Uterus (tissue), 4 donors: ENCODE measurements at places on chromosomes 1 and 21.

- DNase-seq, result no peak
Measured at GRCh38 chr1:225378880-225379279, 49.0 kb downstream of the LBR start.

- DNase-seq, result no peak
Measured at GRCh38 chr1:79849388-79849787, 842.9 kb upstream of the ADGRL4 start.

- DNase-seq, result no peak
Measured at GRCh38 chr1:169860187-169860586, 33.5 kb downstream of the SCYL3 start.

- DNase-seq, result peak; percentile 86
Measured at GRCh38 chr1:27525296-27526272, 35.6 kb upstream of the WASF2 start.

DNA sequence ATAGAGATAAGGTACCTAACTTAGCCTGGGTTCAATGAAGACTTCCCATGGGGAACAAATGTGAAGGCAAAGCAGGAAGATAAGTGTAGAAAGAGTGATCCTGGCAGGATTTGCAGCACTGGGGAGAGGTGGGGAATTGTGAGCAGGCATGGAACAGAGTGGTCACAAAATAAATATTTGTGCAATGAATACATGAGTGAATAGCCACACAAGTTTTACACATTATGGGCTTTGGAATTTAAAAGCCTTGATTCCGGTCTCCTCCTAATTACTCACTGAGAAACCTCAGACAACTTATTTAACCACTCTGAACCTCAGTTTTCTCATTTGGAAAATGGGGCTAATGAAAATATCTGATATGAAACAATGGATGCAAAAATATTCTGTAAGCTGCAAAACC is 148.3 kb downstream of the ELAVL4 start:
- DNase-seq, result no peak

- peak; percentile 45 for DNase-seq
Measured at GRCh38 chr1:14826172-14826636, 227.7 kb downstream of the KAZN start.

DNA sequence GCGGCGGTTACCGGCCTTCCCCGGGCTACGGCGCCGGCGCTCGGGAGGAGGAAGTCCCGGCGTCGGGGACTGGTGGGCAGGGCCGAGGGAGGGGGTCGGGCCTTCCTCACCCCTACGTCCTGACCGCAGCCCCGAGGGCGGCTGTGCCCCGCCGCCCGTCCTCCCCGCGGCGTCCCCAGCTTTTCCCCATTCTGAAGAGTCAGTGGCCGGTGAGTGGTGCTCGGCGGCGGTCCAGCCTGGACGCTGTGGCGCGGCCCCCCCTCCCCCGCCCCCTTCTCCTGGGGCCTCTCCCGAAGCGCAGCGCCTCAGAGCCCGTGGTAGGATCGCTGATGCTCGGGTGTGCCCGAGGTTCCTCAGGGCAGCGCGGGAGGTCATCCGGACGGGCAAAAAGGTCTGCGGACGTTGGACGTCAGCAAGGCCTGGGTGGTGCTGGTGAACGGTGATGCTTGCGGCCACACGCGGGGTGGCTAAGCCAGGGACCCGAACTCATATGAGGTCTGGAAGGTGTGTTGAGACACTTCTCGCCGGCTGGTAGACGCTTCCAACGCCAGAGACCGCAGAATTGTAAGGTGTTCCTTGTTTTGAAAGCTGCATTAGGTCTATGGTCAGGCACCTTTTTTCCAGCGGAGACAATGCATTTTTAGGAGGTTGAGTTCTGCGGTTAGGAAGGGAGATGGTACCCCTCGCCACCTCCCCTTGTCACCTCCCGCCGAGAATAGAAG is 725 bp downstream of the SLC25A33 start:
- peak; percentile 60 for DNase-seq

- DNase-seq, result peak; percentile 26
Measured at GRCh38 chr1:175200678-175201521, 8.3 kb upstream of the KIAA0040 start.

GRCh38 chr1:111406321-111406768 is 21.2 kb downstream of the OVGP1 start:
- no peak for DNase-seq

- peak; percentile 91 for DNase-seq
Measured at GRCh38 chr1:1013105-1013921, at the start of gene ISG15. Gene ISG15, plus strand, starts transcription at chr1:1013497. Its CDS starts 77 bp downstream, at chr1:1013574.

DNA sequence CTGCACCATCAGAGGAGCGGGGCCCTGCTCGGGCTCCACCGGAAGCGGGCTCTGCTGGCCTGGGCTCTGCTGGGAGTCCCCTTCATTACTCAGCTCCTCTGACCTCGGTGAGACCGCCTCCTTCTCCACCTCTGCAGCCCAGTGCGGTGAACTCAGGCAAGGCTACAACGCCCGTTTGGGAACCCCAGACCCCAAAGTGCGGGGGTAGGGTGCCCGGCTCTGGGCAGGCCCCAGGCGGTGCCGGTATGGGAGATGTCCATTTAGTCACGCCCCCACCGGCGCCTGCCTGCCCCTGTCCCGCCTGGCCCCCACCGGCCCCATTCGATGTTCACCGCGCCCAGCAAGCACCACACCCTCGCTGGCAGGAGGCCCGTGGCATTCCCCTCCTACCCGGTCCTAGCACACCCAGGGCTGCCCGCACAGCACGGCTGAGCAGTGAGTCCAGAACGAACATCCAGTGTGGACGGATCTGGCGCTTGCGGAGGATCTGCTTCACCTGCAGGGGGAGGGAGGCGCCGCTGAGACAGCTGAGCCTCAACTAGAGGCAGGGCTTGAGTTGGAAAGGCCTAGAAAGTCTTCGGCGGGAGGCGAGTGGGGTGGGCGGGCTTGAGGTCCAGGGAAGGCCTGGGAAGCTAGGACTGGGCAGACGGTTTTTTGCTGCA is 10.0 kb downstream of the MAP3K6 start:
- no peak for DNase-seq

DNA sequence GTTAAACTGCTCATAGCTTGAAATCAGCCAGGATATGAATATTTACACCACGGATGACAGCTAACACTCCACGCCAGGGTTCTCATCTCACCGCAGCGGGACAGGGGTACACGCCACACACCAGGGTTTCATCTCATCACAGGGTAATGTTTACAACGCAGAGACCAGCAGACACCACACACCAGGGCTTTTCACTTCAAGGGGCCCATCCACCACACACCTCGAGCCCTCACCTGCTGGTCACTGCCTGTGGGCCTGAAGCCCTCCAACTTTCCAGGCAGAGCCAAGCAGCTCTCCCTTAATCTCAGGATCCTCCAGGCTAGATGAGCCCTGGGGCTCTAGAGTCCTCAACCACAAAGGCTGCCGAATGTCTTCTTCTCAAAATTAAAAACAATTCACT is 1.3 kb upstream of the KRTAP10-12 start:
- no peak for DNase-seq

DNA sequence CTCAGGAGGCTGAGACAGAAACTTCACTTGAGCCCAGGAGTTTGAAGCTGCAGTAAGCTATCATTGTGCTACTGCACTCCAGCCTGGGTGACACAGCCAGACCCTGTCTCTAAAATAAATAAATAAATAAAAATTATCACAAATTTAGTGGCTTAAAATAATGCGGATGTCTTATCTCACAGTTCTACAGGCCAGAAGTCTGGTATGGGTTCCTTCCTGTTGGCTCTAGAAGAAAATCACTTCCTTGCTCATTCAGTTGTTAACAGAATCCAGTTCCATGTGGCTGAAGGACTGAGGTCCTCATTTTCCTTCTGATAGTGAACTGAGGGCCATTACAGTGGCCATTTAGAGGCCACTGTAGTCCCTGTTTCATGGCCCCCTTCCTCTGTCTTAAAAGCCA is 94.6 kb upstream of the S1PR1 start:
- DNase-seq, result no peak

- no peak for DNase-seq
Measured at GRCh38 chr1:218494449-218494852, 149.3 kb downstream of the TGFB2 start.

DNA sequence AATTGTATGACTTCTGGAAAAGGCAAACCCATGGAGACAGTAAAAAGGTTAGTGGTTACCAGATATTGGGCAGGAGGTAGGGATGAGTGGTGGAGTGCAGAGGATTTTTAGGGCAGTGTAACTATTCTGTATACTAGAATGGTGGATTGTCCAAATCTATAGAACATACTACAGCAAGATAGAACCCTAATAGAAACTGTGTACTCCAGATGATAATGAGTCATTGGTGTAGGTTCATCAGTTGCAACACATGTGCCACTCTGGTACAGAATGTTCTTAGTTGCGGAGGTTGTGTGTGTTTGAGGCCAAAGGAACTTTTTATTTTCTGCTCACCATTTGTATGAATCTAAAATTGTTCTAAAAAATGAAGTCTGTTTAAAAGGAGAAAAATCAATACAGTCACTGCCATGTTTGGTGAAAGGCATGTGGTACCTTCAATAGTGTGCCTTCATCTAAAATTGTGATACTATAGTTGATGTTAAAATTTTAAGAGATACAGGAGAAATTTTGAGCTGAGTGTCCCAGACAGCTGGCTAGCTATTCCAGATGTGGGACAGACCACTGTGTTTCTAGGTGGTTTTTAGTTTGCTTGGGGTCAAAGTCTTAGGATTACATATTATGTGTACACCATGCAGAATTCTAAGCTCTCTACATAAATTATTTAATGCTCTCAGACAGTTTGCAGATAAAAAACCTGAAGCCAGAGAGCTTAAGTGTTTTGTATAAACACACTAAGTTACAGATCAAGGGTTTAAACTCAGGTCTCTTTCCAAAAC is 150.5 kb downstream of the RPS6KC1 start:
- DNase-seq, result no peak

DNA sequence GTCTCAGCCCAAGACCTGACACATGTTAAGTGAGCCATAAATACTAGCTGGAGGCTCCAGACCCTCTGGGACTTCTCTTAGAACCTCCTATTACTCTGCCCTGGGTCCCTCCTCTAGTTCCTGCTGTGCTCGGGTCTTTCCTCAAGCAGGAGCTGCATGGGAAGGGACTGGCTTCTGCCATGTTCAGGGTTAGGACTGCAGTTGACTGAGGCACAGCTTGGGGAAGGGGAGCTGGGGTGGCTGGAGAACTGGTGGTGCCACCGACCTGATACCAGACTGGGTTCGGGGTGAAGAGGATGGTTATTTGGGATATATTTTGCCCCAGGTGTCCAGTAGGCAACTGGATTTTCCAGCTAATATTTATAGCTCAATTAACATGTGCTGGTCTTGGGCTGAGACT is 15.7 kb downstream of the HYI start:
- no peak for DNase-seq

DNA sequence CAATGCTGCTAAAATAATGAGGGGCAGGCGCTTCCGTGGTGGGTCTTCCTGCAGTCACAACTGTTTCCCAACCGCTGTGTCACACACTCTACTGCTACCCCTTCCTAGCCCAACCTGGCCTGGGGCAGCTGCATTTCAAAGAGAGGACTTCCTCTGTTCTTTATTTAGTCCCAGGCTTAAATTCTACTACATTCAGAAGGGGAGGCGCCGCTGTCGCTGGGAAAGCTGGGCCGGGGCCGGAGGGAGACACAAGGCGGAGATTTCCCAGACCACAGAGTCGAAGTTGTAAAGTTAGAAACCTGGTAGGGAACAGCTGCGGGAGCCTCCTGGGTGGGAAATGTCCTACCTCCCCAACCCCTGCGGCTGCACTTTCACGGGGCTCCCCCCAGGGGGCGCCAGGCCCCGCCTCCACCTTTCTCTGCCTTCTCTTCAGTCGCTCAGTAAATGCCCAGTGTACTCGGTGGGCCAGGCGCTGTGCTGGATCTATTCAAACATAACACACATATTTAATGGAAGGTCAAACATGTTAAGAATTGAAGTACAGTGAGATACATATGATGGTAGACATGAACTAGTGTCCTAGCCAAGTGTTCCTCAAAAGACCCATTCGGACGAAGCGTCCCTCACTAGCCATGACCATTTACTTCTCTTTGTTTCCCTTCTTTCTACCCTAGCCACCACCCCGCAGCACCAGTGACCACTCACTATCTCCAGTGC is 23.1 kb downstream of the DYRK3 start:
- no peak for DNase-seq

DNA sequence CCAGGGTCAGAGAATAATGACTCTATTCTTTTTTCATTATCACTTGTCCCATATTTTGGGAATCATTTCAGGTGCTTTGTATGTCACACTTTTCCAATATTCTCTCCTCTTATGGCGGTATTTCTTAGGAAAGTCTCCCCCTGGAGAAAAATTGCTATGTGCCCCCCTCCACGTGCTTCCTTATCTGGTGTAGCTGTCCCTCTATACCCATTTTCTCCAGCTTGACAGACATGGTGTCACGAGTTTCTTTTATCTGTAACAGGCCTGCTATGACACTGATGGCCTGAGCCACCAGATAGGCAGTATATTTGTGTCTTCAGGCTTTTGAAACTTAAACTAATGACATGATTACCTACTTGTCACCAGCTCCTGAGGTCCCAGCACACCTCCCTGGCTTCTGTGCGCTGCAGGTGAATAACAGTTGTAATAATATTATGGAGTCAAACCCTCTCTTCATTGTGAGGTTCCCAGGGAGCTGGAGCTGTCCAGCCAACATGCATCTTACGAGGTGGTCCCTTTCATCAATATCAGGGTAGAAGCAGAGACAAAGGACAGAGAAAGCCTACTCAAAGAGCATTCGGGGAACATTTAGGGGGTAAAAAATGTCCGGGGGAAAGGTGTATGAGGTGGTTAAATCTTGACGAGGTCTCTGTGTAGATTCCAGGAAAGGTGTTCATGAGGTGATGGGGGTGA is 71.2 kb upstream of the DUSP10 start:
- no peak for DNase-seq

DNA sequence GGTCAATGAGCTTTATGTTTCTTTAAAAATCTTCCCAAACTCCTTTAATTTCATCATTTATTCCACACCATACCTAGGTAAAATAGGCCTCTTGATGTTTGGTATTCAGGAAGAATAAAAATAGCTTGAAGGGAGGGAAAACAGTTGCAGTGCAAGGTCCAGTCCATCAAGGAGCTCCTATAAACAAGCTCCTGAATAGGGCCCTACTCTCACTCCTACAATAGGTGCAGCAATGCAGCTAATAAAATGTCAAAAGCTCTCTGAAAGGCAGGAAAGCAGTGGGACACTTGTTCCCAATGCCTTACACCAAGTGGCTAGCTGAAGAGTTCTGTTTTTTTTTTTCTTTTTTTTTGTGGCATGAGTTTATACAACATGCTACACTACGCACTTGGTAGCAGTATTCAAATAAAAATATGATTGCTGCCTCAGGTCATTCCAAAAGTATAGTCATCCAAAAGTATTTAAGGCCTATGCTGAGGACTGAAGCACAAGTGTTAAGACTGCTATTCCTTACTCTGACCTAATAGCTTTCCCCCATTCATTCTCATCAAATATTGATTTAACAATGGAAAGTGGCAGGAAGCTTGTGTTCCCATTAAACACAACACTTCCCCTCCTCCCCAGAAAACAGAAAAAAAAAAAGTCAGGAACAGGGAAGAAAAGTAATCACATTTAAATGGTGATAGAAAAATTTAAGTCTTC is 9.8 kb downstream of the TEX38 start:
- DNase-seq, result no peak
